ENCODE measurements at places on chromosomes 4 and X. TPM values are rescaled to one million over a fixed set of nuclear protein-coding genes. Genes with fewer than 3 reads are reported as not detected.

The PTTG2 gene
- polyA plus RNA-seq, result 0.20 TPM

The CSTF2 gene
- 12.1 TPM for polyA plus RNA-seq

The TMPRSS11F gene
- polyA plus RNA-seq, result 6.6 TPM

The RAB33A gene
- not detected for polyA plus RNA-seq
